ENCODE measurements at places on chromosomes 7 and 10. TPM values are rescaled to one million over a fixed set of nuclear protein-coding genes. Genes with fewer than 3 reads are reported as not detected.

The SLC13A1 gene
- total RNA-seq: not detected

The CDC14C gene
- total RNA-seq: not detected

The NUTM2D gene
- total RNA-seq: 1.9 TPM

The RSPH10B2 gene
- total RNA-seq: not detected

The POLR2J gene
- total RNA-seq: 63.5 TPM

All from activated naive CD8-positive, alpha-beta T cell treated with anti-CD3 and anti-CD28 coated beads for 36 hours (primary cell).